ENCODE measurements at places on chromosomes 12 and 14. TPM values are rescaled to one million over a fixed set of nuclear protein-coding genes. Genes with fewer than 3 reads are reported as not detected.

Gene ENDOU
- polyA plus RNA-seq: not detected

Gene TMEM30B
- not detected for polyA plus RNA-seq

Gene FKBP11
- polyA plus RNA-seq: 8.2 TPM

Gene C1QL4
- polyA plus RNA-seq: 1.2 TPM
